ENCODE measurements at places on chromosomes 7 and 10.

DNA sequence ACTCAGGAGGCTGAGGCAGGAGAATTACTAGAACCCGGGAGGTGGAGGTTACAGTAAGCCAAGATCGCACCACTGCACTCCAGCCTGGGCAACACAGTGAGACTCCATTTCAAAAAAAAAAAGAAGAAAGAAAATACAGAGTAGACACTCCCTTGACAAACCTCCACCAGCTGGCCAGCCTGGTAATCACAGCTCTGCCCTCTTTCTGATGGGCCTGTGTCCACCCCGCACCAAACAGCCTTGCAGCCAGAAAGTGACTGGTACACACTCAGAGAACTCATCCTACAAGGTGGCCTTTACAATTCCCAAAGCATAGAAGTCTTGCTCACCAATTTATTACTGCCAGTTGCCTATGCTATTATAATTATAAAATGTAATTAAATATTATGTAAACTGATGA is 66.6 kb downstream of the COBL start:
- no peak for DNase-seq

- DNase-seq, result no peak
These were observed 336.8 kb downstream of the CCSER2 start for GRCh38 chr10:84665211-84665610.

GRCh38 chr10:11017570-11018431 is at the start of gene CELF2:
TSS of gene CELF2 (plus strand) at chr10:11017872. CDS start at chr10:11018090, 218 bp downstream.
- no peak for DNase-seq

GRCh38 chr10:60934215-60935175 is 9.5 kb downstream of the RHOBTB1 start:
- no peak for DNase-seq

GRCh38 chr10:70283445-70284399 is at the start of gene NPFFR1:
TSS of gene NPFFR1 (minus strand) at chr10:70284004. CDS start at chr10:70283676, 328 bp downstream.
- peak; percentile 11 for DNase-seq

- DNase-seq, result no peak
These were observed 168.8 kb upstream of the POT1 start for GRCh38 chr7:125098377-125098970.

All from NCI-H1930 (cell line).